ENCODE measurements at places on chromosomes 16 and 17.

DNA sequence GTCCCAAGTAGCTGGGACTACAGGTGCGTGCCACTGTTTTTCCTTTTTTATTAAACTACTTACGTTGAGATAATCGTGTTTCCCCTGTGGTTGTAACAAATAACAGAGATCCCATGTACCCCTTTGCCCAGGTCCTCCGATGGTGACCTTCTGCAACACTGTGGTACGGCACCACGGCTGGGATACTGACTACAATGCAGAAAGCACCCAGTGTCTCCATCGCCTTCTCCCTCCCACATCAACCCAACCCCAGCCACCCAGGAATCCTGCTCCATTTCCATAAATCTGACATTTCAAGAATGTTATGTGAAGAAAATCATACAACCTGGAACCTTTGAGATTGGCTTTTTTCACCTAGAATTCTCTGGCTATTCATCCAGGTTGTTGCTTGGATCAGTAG lies 22.1 kb downstream of the MPRIP start:
- no peak for DNase-seq

DNA sequence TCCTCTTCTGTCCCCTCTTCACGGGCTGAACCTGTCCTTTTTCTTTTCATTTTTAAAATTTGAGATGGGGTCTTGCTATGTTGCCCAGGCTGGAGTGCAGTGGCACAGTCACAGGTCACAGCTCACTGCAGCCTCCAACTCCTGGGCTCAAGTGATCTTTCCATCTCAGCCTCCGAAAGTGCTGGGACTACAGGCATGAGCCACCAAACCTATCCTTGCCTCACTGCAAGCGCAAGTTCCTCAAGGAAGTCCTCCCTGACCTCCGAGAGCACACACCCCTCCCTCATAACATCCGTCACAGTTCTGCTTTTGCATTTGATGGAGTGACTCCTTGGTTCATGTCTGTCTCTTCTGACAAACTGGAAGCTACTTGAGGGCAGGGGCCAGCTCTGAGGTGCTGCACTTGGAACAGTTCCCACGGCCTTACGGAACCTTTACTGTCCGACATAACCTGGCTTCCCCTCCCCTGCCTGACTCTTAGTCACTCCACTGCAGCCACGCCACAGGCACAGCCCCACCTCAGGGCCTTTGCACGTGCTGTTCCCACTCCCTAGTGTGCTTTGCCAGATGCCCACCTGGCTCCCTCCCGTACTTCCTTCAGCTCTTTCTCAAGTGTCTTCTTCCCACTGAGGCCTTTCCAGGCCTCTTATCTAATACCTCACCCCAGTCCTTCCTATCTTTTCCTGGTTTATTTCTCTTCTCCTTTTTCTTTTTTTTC lies 4.4 kb downstream of the TBX6 start:
- DNase-seq, result no peak

DNA sequence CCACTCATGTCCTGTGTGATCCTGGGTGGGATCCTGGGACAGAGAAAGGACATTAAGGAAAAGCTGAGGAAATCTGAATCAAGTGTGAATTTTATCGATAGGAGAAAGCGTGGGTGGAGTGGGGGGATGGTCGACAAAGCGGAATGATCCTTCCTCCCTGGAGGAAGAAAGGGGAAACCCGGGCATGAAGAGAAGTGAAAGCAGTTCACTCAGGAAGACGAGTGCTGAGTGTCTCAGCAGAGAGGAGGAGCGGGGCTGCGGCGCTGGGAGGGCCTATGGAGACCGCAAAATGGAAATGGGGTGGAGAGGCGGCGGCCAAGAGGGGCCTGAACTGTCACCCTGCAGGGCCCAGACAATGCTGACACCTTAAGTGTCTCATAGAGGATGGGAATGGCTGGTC lies 8.7 kb downstream of the ZDHHC7 start:
- no peak for DNase-seq

DNA sequence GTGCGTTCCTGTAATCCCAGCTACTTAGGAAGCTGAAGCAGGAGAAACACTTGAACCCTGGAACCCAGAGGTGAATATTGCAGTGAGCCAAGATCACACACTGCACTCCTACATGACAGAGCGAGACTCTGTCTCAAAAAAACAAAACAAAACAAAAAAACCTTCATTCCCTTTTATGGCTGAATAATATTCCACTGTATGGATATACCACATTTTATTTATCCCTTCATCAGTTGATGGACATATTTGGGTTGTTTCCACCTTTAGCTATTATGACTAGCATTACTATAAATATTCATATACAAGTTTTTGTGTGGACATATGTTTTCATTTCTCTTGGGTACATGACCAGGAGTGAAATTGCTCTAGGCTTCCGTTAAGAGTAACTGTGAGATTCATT lies 30.9 kb upstream of the PRKCA start:
- no peak for DNase-seq

- DNase-seq, result no peak
Measured at GRCh38 chr16:71474864-71475263, 12.8 kb upstream of the ZNF23 start.

DNA sequence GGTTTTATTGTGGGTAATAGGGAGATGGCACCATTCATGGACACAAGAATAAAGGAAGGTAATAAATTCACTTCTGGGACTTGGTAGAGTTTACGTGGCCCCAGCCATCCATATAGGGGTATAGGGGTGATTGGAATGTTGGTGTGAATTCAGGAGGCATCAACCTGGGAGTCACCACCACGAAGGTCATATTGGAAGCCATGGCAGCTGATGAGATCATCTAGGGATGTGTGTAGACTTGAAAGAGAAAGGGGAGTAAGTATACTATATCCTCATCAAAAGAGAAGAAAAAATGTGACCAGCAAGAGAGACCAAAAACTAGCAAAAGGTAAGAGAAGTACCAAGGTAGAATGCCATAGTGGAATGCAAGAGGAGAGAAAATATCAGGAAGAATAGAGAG lies 26.6 kb upstream of the GINS3 start:
- DNase-seq, result no peak

GRCh38 chr16:22386976-22387375 lies 12.6 kb upstream of the CDR2 start:
- no peak for DNase-seq

GRCh38 chr16:1902547-1903219 lies 15.5 kb downstream of the HS3ST6 start:
- DNase-seq, result no peak

DNA sequence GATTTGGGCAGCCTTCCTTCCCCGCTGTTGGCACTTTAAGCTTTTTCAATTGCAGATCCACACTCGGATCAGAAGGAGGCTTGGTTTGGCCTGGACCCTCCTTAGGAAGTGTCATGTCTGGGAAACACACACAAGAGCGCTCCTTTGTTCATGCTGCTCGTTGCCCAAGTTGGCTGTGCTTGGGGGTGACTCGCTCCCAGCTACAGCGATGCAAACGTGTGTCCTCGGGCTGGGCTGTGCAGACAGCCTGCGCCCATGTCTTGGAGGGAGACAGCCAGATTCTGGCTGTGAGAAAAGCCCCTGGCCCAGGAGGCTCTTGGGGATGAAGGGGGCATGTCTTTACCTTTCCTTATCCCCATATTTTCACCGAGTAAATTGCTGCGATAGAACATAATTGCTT lies 665.6 kb upstream of the EEF2KMT start:
- no peak for DNase-seq

DNA sequence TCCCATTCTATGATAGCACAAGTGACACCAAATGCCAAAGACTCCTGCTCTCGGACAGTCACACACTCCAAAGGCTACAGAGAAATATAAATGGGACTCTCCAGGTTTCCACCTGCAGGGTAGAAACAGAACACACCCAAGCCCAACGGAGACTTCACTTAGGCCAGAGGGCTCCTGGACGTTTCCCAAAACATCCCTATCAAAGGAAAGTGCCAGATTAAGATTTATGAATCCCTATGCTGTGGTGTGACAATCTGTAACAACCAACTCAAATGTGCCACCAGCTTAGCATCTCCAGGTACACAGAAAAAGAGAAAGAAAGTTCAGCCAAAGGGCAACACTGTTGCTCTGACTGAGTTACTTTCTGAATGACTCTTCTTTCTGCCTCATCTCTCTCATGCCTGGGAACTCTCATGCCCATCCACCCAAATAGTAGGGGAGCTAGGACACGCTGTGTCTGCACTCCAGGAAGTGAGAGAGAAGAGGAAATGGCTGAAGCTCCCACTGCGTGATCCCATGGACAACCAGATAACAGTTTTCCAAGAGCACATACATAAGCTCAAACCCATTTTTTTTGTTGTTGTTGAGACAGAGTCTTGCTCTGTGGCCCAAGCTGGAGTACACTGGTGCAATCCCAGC lies 49.7 kb downstream of the SMG6 start:
- DNase-seq, result peak; percentile 20

- DNase-seq, result no peak
Measured at GRCh38 chr16:4293822-4294457, 21.1 kb upstream of the TFAP4 start.

GRCh38 chr17:34511931-34512330 lies 67.5 kb upstream of the TMEM132E start:
- DNase-seq, result no peak

DNA sequence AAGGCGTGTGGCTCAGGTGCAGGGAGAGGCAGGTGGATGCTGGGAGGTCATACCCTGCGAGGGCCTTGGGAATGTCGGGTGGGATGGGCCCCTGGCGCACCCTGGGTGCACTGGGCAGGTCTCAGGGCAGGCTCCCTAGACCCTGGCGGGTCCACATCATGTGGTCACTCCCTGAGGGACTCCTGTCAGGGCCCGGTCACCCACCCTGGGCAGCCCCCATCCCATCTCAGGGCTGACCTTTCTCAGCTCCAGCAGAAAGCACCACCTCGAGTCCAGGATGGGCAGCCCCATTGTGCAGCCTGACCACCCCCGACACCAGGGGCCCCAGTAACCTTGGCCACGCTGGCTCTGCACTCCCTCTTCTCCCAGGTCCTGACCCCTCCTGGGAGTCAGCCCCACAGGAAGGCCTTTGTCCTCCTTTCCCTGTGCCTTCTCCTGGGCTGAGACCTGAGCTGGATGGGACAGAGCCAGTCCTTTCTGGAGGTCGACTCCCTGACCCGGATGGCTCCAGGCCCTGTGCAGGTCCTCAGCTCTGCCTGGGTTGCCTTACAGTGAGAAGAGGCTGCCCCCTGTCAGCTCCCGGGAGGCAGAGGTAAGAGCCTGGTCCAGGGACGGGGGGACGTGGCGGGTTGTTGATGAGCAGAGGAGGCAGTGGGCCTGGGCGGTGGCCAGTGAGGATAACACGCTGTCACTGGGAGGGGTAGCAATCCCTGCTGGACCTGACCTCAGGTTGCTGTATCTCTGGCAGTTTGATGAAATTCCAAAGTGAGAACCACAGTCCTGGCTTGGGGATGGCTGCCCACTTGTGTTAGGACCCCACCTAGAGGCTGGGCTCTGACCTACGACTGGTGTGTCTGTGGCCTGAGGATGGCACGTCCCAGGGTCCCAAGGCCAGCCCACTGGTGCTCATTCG lies 77.9 kb downstream of the GOSR1 start:
- DNase-seq, result no peak

DNA sequence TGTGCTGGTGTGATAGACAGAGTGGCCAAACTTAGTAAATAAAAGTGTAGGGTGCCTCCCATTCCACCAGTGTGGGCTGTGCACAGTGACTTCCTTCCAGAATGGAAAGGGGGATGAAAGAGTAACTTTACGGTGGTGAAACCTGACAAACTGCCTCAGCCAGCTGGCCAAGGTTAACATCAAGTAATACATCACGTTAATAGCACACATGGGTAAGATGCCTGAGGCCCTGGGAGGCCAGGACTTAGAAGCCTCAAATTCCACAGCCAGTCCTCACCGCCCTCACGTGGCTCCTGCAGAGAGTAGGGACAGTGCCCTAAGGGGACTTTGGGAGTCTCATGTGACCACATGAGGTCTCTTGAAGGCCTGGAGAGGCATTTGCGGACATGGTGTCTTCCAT lies 14.1 kb downstream of the RMI2 start:
- DNase-seq, result no peak

DNA sequence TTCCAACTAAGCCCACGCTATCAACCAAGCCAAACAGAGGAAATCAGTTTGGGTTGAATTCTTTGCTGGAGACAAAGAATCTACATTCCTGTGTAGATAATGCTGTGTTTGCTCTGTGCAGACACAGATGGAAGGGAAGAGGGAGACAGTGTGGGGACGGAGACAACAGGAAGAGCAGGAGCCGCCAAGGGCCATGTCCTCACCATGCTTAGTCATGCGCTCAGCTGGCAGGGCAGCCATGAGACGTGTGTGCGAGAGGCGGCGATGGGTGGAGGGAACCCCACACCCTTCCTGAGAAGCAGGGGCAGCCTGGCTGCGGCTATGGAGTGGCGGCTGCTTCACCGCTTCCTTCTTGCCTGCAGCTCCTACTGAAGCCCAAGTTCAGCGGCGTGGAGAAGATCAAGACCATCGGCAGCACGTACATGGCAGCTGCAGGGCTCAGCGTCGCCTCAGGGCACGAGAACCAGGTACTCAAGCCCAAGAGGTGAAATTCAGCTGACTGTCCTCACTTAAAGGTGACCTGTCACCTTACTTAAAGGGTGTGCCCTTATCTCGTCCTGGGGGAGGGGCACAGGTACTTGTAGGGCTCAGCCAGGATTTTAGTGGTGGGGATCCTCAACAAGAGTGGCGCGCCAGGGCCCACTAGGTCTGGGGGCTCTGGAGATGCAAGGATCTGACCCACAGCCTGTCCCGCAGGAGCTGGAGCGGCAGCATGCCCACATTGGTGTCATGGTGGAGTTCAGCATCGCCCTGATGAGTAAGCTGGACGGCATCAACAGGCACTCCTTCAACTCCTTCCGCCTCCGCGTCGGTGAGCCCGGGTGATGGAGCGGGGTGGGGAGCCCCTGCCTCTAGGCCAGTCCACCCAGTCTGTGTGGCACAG lies 47.5 kb downstream of the ADCY7 start:
- peak; percentile 10 for DNase-seq

GRCh38 chr17:74959826-74960515 lies 12.6 kb downstream of the HID1 start:
- DNase-seq, result no peak

- no peak for DNase-seq
Measured at GRCh38 chr17:79291391-79291790, 216.8 kb downstream of the ENGASE start.

- DNase-seq, result no peak
Measured at GRCh38 chr17:74799097-74799496, 23.0 kb upstream of the NAT9 start.

DNA sequence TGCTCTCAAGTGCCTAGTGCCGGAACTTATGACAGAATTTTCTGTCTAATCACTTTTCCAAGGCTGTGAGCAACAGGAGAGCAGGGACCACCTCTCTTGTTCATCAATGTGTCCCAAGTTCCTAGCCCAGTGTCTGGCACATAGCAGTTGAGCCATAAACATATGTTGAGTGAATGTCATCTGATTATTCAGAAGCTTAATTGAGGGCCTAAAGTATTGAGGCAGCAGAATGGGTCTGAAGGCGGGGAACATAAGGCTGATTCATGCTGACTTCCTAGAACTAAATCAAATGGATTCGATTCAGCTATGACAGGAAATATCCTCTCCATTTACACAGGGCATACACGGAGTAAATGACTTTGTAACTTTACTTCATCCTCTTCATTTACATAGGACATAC lies 438.0 kb upstream of the ZFHX3 start:
- DNase-seq, result no peak

DNA sequence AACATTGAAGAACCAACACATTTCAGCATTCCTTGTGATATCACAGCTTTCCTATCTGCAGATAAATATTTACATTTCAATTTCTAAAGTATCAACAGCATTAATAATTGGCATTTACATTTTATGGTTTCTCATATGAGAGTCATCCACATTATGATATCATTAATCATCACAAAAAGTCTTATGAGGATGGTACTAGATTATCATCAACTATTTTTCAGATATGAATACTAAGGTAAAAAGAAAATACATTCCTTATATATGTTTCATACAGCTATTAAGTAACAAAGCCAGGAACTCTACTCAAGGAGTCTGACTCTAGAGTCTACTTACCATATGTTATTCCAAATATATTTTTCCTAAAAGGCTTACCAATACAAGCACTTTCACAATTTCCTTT lies 40.7 kb downstream of the ABCA5 start:
- DNase-seq, result no peak

Measured in stimulated activated naive CD4-positive, alpha-beta T cell treated with Interleukin-2 at 50 U/mL for 16 hours (primary cell).